NB4 (cell line): ENCODE measurements at places on chromosomes 1 and 21.

DNA sequence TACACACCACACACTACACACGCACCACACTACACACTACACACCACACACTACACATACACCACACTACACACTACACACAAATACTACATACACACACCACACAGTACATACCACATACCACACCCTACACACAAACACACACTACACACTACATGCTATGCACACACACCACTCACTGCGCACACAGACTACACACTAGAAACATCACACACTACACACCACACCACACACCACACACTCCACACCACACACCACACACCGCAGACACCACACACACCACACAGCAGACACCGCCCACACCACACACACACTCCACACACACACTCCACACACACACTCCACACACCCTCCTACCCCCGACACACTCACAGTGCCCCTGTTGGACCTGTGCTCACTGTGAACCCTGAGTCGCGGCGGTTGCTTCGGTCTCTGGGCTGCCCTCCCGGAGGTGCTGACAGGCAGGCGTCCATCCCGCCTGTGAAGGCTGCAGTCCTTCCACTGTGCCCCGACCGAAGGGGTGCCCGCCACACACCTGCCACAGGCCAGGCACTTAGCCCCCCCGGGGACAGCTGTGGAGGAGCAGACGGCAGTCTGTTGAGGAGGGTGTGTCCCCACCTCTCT lies 21.4 kb downstream of the TFF3 start:
- no peak for DNase-seq

- no peak for DNase-seq
Measured at GRCh38 chr1:70256664-70257063, 35.5 kb downstream of the SRSF11 start.

DNA sequence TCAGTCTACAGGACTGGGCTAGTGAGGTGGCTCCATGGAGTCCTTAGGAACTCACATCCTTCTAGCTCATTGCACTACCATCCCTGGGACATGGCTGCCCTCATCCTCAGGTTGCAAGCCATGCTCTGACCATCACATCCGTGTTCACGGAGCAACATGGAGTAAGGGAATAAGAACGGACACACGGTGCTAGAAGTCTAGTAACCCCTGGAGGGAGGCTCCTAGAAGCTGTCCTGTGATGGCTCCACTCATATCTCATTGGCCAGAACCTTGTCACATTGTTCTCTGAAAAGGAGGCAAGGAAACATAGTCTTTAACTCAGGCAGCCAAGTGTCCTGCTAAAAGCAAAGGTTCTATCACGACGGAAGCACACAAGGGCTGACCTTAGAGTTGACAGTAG lies 3.9 kb downstream of the MRAP start:
- no peak for DNase-seq

GRCh38 chr1:58548371-58548770 lies 1.8 kb upstream of the OMA1 start:
- DNase-seq, result peak; percentile 66

DNA sequence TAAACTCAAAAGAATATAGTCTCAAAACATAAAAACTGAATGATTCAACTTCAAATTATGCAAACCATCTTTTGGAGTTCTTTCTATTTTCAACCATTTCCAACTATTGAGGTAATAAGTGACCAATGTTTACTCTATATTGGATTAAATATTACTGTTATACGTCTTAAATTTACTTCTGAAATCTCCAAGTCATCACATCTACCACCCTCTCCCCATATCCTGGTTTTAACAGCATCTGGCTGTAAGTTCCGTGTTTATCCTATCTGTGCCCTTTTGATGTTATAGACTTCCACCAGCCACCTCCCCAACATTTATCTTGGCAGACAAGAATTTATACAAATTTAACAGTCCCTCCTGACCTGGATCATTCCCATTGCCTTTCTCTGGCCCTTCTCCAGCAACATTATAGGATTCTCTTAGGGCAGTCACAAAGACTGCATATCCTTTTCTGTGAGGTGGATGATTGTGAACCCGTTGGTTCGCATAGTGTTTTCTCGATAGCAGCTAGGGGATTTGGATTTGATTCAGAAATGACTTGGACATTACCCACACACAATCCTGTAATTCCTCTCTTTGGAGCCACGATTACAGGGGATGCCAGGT lies 313.4 kb upstream of the FMN2 start:
- no peak for DNase-seq

GRCh38 chr1:87937831-87938395 lies 609.2 kb downstream of the LMO4 start:
- DNase-seq, result no peak

- DNase-seq, result no peak
Measured at GRCh38 chr1:85585799-85586198, 5.2 kb downstream of the CCN1 start.
